ENCODE measurements at places on chromosomes 2 and 18. TPM values are rescaled to one million over a fixed set of nuclear protein-coding genes. Genes with fewer than 3 reads are reported as not detected.

Gene FARP2
- total RNA-seq, result 23.2 TPM

Gene ALPG
- not detected for total RNA-seq

Gene SCN9A
- 57.8 TPM for total RNA-seq

Gene ITGAV
- total RNA-seq, result 448 TPM

Gene POMC
- 1.0 TPM for total RNA-seq

Gene COL5A2
- 1,671 TPM for total RNA-seq

Gene MEP1B
- total RNA-seq, result not detected

Gene POTEE
- under 0.01 TPM for total RNA-seq

Gene TCF7L1
- 1.3 TPM for total RNA-seq

All from smooth muscle cell of the umbilical artery (primary cell).